ENCODE measurements at places on chromosomes 7 and 10.
A peak's percentile ranks its signal among the peaks of the same experiment; 100 is the strongest.

DNA sequence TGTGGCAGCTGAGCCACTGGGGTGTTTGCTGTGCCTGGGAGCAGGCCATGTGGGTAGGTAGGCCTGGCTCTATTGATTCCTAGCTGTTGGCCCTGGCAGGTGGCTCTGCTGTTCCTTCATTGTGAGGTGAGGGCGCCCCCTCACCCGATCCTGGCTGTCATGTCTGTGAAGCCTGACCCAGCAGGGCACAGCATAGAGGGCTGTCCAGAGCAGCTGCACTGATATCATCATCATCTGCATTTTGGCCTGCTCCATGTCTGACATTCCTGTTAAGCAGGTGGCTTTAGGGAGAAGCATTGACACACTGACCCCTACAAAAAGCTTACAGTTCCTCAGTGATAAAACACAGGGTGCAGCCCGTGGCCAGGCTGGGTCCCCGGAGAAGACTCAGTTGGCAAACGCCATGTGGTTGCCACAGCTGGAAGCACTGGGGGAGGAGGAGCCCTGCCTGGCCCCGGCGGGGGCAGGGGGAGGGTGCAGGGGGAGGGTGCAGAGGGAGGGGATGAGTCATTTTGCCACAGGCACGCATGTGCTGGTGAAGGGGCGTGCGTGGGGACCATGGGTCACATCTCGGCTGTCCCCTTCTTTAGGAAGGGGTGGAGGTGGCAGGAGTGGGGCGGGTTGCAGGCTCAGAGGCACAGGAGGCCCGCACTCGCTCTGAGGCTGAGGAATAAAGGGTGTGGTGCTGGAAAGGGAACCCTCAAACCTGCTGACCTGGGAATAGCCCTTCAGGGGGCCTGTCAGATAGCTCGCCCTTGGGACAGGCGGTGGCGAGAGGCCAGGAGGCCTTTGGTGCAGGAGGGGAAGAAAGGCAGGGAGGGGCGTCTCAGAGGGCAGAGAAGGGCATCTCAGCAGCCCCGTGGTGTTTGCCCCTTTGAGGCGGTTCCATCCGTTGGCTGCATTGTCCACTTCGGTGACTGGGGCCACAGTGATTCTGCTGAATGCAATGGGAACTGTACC, 31.6 kb downstream of the IKZF1 start:
- DNase-seq: no peak

- peak; percentile 88 for DNase-seq
These were observed at the start of gene ADAMTS14 for GRCh38 chr10:70672165-70673042. Gene ADAMTS14 (plus strand): TSS chr10:70672506. CDS start chr10:70672803, 297 bp downstream.

DNA sequence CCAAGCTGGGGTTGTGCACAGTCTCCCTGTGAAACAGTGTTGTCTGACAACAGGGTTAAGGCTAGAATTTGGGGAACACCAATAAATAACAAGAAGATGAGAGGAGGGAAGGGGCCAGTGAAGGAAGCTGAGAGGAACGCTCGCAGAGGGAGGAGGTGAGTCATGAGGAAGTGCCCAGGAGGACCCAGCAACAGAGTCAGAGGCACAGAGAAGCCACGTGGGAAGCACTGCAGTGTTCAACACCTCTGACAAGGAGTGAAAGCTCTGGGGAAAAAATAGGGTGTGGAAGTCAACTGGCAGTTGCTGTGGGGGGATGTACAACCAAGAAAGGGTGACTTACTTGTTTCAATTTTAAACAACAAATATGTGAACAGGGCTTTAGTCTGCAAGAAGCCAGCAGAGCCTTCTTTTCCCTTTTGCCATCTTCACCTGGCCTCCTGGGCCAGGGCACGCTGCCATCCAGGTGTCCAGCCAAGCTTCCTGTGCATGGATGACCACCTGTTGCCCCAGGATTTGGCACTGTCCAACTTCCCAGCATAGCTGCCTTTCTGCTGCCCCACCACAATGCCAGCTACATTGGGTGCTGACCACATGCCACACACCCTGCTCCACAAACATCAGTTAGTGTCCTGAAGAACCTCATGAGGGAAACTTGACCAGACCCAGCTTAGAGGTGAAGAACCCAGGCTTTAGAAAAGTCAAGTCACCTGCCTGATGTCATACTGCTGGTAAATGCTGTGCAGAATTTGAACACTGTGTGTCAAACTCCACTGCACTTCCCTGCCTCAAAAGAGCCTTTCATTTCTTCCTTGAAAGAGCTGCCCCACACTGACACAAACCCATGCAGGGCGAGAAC, 69.6 kb downstream of the ATXN7L1 start:
- DNase-seq: no peak

DNA sequence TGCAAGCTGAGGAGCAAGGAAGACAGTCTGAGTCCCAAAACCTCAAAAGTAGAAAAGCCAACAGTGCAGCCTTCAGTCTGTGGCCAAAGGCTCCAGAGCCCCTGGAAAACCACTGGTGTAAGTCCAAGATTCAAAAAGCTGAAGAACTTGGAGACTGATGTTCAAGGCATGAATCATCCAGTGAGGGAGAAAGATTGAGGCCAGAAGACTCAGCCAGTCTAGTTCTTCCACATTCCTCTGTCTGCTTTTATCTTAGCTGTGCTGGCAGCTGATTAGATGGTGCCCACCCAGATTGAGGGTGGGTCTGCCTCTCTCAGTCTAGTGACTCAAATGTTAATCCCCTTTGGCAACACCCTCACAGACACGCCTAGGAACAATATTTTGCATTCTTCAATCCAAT, 20.1 kb upstream of the MDFIC start:
- DNase-seq: no peak

- DNase-seq: no peak
These were observed 96.4 kb upstream of the AOAH start for GRCh38 chr7:36820527-36821170.

DNA sequence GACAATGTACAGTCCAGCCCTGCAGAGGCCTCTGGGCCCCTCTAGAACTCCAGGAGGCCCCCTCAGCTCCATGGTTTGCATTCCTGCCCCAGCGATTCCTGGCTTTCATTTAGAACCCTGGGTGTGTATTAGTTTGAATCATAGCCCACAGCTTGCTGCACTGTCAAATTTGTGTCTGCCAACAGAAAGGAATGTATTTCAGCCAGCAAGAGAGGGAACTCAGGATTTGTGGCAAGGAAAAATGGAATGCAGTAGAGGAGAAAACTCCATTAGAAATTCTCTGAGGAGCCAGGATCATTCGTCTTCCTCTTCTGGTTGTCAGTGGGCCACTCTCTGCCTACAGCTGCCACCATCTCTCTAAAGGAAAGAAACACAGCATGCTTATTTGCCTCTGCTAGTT, 27.9 kb upstream of the WDR11 start:
- DNase-seq: no peak
